Activated CD4-positive, alpha-beta T cell treated with anti-CD3 and anti-CD28 coated beads for 1 hour (primary cell): ENCODE measurements at places on chromosomes 7 and 10.

- no peak for DNase-seq
Measured at GRCh38 chr7:108252177-108252576, 122.0 kb upstream of the LAMB4 start.

DNA sequence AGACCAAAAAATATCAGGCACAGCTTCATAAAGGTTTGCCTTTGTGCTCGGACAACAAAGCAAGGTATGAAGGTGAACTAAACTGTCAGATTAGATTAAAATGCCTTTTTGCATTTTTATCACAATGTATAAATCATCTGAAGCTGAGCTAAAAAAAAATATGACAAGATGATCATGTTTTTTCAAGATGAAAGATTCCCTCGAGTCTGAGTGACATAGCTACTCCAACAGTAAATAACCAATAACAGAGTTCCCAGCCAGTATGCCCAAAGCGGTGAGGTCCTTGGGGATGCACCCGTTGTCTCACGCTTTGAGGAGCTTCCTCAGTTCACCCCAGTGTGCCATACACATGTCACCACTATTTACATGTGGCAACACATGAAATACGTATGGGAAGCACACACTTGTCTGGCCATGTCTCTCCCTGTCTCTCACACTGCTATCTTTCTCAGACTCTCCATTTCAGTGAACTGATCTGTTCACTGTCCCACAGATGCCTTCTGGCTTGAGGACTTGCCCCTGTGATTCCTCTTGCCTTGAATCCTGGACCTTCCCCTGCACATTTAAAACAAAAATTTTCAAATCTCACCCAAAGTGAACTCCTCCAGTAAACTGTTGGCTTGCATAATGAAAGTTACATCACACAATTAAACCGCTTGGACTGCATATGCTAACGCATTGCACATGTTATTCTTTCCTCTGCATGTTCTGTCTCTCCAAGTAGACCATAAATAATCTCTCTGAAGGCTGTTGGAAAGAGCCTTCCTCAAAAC is 2.6 kb upstream of the PIK3CG start:
- DNase-seq, result no peak

GRCh38 chr10:121084675-121085070 is 233.5 kb downstream of the WDR11 start:
- no peak for DNase-seq

DNA sequence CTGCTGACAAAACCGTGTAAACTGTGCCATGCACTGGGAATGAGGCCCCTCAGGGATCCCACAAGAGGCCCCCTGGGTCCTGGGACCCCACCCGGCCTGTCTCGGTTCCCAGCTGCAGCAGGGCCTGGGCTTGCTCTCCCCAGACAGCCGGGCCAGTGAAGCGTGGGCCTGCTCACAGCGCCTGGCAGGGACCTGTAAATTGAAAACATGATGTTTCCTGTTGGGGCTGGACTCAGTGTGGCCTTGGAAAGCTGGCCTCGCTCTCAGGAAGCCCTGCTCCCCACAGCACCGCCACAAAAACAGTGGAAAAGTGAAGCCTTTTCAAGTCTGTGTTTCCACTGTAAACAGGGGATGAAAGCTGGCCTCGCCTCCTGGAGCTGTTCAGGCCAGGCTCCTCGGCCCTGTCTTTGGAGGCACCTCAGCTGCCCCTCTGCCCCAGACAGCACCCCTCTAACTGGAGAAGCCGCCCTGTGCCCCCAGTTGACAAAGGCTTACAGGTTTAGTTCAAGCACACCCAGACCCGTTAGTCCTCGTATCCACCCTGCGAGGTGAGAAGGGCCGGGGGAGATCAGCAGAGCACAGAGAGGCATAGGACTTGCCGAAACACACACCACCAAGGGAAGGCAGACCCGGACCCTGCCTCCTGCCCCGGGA is 108.3 kb downstream of the ZMIZ1 start:
- DNase-seq, result no peak

GRCh38 chr10:80513106-80513505 is 24.6 kb upstream of the SH2D4B start:
- no peak for DNase-seq

DNA sequence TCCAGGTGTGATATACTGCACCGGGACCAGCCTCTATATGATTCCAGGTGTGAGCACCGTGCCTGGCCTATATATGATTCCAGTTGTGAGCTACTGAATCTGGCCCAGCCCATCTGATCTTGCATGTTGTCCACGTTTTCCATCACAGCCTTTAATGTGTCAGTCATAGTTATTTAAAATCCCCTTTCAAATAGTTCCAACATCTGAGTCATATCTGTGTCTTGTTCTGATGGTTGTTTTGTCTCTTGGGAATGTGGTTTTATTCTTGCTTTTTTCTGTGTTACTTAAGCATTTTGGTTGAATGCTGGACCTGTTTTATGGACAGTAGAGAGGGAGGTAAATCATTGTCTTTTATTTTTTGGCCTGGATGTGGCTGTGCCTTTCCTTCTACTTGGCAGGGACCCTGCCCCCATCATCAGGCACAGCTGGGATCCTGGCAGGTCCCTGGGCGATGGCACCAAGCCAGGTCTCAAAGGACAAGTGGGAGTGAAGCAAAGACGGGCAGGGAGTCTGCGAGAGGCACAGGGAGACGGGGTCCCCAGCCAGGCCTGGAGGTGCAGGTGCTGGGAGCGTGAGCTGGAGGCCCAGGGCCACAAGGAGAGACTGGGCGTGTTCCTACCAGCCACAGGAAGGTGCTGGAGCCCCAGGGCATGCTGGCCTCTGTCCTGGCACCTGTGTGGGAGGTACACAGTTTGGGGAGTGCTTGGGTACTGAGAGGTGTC is 94.7 kb downstream of the DYNC2I1 start:
- DNase-seq, result no peak

DNA sequence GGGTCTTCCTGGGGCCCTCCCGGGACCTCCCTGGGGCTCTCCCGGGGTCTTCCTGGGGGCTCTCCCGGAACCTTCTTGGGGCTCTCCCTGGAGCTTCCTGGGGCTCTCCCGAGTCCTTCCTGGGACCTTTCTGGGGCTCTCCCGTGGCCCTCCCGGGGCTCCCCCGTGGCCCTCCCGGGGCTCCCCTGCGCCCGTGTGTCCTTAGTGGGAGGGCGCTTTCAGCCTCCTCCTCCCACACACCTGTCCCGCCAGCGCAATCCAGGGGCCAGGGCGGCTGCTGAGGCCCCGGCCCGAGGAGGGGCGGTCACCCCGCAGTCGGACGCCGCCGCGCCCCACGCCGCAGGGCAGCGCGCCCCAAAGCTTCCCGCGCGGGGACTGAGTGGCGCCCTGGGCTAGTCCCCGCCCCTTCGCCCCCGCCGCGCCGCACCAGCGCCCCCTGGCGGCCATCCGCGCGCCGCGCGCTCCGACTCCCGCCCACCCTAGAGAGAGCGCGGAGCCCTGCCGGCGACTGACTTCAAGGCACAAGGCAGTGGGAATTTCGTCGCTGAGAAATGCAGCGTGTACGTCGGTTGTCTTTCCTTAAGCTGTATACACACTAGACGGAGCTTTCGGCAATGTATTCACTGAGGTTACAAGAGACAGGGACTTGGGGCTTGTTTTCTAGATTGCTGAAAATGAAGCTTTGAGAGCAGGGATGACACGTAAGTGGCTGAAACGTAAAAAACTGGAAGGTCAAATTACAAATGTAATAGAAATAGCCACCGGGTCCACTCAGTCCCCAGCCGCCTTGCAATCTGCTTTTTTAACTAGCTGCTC is 47.1 kb downstream of the INSIG1 start:
- peak; percentile 78 for DNase-seq

- no peak for DNase-seq
Measured at GRCh38 chr10:132138596-132138995, 48.2 kb upstream of the DPYSL4 start.

DNA sequence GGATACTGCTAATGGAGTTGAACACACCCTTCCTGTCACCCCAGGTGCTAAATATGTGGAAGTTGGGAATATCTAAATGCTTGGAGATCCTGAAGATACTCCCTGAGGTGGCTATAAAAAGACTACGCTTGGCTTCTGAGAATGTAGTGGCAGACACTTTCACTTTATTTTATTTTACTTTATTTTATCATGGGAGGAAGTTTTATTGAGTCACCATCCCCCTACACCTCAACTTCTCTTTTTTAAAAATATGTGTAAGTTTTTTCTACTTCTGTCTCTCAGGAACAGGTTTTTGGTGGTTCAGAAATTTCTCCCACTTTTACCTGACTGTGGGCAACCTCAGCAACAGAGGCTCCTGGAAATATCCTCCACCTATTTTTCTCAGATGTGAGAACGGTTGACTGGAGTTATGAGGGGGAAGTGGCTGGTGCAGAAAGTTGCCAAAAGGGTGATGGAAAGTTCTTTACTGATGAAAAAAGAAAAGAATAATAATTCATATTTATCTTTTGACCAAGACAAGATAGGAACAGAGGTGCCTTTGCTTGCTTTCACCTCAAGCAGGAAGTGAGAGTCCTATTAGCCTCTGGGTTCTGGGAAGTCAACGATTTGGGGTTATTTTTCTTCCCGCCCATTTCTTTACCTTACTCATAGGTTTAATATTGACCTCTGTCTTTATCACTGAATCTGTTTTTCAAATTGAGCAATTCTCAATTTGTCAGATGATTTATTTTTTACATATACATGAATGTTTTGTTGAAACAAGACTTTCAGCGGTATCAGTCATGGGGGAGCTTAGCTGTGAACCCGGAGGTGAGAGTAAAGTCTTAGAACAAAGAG is 103.6 kb downstream of the AHR start:
- no peak for DNase-seq

- no peak for DNase-seq
Measured at GRCh38 chr7:94206295-94206694, 188.4 kb upstream of the COL1A2 start.

DNA sequence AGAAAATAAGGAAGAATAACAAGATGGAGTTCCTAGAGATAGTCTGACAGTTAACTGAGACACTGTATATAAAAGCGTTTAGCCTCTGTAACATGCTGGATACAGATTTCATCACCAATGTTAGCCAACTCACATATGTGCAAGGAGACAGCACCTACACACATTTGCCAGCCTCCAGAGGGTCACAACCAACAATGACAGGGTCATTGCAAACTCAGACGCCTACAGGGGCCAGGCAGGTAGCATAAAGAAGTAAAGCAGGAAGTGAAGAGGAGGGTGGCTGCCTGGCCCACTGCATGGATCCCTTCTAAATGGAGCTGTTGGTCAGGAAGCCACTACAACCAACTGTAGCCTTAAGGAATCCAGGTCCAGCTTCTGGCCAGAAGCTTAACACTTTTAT is 50.4 kb downstream of the NRAP start:
- no peak for DNase-seq

- no peak for DNase-seq
Measured at GRCh38 chr10:1449021-1449420, 288.3 kb downstream of the ADARB2 start.

DNA sequence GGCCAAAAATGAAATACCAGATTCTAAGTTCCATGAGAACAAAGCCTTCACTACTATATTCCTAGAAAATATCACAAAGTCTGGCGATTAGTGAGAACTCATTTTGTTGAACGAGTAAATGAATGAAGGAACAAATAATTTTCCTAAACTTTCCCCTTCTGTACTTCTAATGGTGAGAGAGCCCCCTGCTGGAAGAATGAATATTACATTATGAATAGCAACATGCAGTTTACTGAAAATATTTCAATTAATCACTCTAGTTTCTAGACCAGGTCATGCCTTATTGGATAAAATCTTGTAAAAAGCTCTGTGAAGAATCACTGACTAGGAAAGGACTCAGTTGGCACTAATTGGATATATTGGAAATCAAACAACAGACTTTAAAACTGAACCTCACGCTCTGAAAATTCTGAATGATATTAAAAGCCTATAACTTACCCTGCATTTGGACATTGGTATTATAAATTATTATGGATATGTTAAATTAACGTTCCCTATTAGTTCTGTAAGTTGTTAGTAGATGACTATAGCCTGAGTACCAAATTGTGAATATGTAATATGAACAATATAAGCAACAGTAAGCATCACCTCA is 32.4 kb upstream of the MTPN start:
- no peak for DNase-seq

GRCh38 chr10:28719789-28720436 is 42.6 kb downstream of the BAMBI start:
- no peak for DNase-seq

- no peak for DNase-seq
Measured at GRCh38 chr7:121187222-121187621, 141.6 kb upstream of the WNT16 start.

DNA sequence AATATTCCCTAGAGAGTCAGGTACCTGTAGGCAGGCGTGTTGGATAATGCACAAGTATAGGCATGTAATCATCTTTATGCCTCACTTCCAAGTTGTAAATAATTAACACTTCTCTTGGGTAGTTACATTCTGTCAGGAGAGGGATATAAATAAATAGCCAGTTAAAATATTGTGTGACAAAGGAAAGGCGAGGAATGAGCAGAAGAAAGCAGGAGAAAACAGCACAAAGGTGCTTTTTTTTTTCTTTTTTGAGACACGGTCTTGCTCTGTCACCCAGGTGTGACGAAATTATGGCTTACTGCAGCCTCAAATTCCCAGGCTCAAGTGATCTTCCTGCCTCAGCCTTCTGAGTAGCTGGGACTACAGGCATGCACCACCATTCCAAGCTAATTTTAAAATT is 99.2 kb upstream of the LYZL2 start:
- no peak for DNase-seq

GRCh38 chr10:21406595-21407193 is 118.8 kb downstream of the SKIDA1 start:
- no peak for DNase-seq

DNA sequence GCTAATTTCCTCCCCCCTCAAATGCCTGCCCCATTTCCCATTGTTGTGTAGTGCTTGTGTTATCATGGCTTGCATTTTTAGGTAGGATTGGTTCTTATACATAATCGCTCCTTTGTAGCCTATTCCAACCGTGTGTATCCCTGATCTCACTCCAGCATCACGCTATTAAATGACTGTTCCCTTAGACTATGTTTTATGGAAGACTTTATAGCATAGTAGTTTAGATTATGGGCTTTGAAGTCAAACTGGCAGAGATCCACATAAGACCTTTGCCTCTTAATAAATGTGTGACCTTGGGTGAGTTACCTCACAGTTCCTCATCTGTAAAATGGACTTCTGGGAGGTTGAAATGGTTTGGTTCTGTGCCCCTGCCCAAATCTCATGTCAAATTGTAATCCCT is 5.4 kb upstream of the RABGEF1 start:
- no peak for DNase-seq

DNA sequence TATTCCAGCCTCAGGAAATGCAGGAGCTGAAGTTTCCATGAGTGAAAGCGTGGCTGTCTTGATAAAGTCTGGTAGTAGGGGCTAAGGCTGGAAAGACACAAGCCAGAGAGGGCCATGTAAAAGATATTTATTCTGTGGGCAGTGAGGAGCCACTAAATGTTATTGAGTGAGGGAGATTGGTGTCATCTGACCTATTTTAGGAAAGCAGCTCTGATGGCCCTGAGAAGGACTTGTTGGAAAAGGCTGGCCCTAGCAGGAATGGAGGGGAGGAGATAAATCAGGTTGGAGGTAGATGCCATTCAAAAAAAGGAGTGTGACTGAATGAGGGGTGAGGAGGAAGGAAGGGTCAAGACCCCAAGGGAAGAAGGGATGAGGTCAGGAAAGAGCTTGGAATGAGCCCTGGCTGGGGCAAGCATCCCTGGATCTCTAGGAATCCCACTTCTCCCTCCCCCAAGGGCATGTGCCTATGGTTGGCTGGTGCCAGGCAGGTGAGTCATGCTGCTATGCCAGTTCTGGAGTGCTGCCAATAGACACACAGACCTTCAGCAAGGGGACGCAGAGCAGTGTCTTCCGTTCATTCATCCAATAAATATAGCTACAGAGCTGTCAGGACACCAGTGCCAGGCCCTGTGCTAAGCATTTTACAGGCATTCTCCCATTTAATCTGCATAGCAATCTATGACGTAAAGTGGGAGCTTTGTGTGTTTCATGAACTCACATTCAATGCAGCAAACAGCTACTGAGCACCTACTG is 2.0 kb downstream of the ANKRD2 start:
- no peak for DNase-seq
